ENCODE measurements at places on chromosomes 4 and X.

DNA sequence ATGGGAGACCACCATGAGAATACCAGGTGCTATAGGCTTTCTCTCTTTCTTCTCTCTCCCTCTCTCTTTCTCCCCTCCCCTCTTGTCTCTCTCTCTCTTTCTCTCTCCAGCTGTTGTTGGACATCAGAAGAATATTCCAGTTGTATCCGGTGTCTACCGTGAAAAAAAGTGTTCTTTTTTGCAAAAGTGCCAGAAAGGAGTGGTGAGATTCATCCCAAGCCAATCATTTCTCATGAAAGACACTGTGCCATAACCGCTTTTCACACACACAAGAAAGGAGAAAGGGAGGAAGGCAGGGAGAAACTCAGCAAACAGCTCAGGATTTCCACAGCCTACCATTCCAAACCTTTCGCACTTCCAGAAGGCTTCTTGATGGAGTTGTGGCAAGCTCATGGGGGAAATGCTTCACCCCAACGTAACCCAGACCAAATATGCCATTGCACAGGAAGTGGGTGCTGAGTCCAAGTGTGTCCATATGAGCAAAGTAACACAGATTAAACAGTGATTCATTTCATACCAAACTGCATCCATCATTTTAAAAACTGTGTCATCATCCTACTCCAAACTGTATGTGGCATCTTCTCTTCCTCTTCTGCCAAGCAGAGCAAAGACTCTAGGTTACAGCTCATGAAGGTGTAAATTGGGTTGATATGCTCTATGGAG lies 224.0 kb downstream of the APBB2 start:
- no peak for DNase-seq

- DNase-seq: no peak
These were observed 2.4 kb downstream of the TSC22D3 start for GRCh38 chrX:107773206-107773605.

- DNase-seq: no peak
These were observed 483.5 kb downstream of the ARAP2 start for GRCh38 chr4:35760807-35761206.

GRCh38 chrX:74890676-74891430 lies 34.4 kb downstream of the NEXMIF start:
- DNase-seq: no peak

DNA sequence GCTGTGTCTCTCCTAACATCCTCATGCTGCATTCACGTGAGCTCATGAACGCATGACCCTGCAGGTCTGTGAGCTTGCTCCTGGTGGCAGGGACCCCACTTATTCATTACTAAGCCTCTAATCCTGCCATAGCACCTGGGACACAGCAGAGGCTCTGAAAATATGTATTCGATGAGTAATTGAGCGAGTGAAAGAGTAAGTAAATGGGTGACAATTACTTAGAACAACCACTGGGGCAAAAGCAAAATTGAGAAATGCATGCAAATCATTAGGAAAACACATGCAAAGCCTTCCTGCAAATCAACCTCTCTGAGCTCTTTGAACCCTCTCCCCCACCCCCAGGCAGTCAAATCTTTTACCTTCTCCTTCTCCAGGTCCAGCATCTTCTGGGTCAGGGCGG lies 23.6 kb upstream of the C4orf50 start:
- DNase-seq: no peak

DNA sequence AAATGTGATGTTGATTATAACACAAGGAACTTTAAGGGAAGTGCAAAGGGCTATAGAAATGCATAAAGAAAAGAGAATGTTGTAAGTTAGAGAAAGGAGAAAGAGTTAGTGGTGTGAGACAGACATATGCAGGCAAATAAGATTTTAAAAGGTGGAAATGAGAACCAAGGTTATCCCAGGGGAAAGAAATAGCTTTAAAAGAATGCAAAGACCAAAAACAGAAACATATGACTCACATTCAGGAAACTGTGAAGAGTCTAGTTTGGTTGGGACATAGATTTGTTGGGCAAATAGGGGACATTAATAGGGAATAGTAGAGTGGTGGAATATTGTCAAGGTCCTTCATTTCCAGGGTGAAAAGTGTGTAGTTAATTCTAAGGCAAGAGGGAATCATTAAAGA lies 52.4 kb downstream of the MAPK10 start:
- no peak for DNase-seq

GRCh38 chr4:7790999-7791398 lies 148.7 kb downstream of the AFAP1 start:
- DNase-seq: no peak

GRCh38 chr4:14769993-14770392 lies 232.3 kb upstream of the CPEB2 start:
- no peak for DNase-seq

- DNase-seq: no peak
These were observed 19.8 kb upstream of the ADD1 start for GRCh38 chr4:2823671-2824328.

DNA sequence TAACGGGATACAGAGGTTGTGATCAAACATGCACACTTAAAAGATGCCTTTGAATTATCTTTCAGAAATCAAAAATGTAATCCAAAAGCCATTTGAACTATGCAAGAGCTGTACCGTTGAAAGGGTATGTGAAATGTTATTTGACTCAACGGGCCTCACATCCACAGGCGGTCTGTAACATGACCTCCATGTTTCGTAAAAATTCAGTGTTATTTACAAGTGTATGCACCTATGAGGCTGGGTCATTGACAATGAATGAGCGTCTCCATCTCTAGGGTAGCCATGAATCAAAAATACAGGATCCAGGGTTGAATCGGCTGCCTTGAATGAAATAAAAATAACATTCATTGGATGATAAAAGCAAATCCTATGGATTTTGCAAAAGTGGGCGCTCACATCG lies 100.1 kb downstream of the CRLF2 start:
- DNase-seq: no peak

DNA sequence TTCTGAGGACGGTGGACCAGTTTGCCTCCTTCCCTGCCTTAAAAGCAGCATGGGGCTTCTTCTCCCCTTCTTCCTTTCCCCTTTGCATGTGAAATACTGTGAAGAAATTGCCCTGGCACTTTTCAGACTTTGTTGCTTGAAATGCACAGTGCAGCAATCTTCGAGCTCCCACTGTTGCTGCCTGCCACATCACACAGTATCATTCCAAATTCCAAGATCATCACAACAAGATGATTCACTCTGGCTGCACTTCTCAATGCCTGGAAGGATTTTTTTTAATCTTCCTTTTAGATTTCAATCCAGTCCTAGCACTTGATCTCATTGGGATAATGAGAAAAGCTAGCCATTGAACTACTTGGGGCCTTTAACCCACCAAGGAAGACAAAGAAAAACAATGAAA lies 255.3 kb downstream of the RAPGEF2 start:
- DNase-seq: no peak

DNA sequence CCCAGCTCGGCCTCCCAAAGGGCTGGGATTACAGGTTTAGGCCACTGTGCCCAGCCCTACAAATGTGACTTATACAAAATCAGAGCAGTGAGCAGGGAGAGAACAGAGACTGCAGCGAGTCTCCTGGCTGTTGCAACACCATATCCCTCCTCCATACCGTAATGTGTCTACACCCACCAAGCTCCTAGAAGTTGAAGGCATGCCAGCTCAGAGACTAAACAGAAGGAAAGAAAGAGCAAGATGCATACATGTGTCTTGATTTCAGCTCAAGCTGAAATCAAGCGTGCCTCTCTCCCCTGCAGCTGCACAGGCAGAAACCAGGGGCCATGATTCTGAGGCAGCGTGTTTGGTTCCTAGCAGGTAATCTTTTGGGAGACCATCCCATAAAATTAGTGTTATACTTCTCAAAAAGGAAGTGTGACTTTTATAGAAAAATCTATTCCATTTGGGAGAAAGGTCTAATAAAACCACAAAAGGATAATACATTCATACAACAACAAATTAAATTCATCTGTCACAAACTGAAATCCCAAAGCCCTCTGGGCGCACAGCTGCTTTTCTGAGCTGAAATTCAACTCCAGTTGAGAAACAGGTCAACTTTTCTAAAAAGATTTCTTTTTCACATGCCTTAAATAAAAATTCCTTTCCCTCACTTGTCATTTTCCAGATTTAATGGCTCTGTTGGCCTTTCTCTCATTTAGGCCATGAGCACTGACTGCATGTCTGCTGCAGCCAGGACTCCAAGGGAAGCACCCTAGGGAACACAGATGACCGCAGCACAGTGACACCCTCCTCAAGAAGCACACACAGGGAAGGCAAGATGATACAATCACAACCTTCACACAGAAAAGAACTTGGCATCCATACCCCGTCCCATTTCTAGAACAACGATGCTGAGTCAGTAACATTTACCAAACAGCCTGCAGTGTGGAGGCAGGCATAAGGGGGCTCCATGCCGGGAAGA lies 34.4 kb downstream of the AFAP1 start:
- no peak for DNase-seq

GRCh38 chr4:185792384-185793115 lies 19.4 kb downstream of the SORBS2 start:
- no peak for DNase-seq

DNA sequence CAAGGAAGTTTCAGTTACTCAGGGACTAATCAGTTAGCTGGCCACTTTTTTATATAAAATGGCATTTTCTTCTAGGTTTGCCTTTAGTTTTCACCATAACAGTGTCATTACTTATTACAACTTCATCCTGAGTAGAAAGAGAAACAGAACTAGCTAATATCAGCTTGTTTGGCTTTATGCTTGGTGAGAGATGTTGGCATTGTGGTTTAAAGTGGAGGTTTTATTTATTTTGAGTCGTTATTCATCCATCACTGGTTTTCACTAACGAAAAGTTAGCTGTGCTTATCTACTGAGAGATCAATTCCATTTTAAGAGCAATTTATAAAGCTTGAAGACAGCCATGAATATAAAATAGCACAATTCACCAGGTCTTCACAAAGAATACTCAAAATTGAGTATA lies 714.5 kb downstream of the GRID2 start:
- no peak for DNase-seq

GRCh38 chr4:123186731-123187130 lies 209.9 kb upstream of the SPRY1 start:
- DNase-seq: no peak

- DNase-seq: no peak
These were observed 28.2 kb upstream of the PGK1 start for GRCh38 chrX:78075787-78076389.

DNA sequence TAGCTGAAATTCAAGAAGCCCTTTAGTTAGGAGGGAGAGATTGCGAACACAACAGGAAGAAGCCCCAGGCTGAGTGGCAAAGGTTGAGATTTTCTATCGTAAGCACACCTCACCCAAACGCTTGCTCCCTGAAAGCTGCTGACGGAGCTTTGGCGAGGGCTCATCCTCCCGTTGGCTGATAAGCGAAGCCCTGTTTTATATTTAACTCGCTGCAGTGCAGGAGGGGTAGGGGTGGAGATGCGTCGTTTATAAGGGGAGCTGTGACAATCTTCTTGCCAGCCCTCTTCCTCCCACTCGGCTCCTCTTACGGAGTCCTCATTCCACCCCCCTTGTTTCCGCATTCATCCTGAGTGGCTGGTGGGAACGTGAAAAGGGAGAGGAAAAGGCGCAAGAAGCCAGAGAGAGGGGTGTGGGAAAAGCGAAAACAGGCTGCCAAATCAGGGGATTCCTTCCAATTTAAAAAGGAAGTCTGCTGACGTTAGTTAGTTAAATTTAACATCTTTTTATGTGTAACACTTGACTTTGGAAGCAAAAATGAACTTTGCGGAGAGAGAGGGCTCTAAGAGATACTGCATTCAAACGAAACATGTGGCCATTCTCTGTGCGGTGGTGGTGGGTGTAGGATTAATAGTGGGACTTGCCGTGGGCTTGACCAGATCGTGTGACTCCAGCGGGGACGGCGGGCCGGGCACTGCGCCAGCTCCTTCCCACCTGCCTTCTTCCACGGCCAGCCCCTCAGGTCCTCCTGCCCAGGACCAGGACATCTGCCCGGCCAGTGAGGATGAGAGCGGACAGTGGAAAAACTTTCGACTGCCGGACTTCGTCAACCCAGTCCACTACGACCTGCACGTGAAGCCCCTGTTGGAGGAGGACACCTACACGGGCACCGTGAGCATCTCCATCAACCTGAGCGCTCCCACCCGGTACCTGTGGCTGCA lies at the start of gene ENPEP:
TSS of gene ENPEP (plus strand) at position 275 of the 938 bp plus-strand sequence. CDS start at position 535, 260 bp downstream.
- DNase-seq: no peak

DNA sequence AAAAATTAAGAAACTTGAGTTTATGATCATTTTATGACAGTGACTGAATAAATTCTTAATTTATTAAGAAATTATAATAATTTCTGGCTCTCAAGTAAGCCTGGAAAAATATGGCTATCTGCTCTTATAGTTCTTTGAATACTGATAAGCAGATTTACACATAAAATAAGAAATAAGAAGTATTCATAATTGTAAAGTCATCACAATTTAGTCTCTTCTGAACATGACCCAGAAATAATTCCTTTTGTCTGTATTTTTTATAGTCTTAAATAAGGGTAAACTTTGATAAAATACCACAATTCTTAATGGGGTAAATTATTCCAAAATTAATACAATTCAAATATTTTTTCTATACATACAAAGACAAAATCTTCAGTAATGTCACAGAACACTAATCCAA lies 72.7 kb downstream of the ANKRD17 start:
- DNase-seq: no peak

DNA sequence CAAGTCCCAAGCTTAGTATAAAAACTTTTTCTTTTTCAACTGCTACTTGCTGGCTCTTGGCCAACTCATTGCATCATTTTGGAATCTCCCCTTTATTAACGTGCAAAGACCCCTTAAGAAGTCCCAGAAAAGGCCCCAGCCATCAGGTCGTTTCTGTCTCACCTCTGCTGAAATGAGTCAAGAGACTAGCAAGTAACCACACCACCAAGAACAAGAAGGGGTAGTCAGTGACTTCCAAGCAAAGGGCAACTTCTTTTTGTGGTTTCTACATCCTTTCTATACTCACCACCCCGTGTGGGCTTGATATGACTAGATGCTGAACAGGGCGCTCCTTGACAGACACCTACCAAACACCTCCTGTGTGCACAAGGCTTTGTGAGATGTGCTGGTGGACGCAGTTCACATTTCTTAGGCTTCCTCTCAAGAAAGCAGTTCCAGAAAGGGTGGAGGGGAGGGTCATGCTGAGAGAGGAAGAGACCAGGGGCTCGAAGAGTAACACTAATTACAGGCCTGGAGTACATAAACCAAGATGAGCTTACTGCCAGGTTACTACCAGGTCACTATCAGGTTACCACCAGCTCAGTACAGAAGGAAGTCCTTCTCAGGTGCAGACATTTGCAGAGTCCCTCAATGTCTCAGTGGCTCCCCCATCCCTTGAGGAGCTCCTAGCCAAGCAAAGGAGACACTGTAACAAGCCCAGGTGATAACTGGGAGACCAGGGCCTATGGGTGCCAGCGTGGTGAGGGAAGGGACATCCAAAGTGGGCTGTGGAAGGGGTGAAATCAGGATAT lies 19.3 kb downstream of the JAKMIP1 start:
- DNase-seq: peak; percentile 31

Measured in CD4-positive, alpha-beta T cell treated with Interleukin-17A for 4 hours (primary cell).